ENCODE measurements at places on chromosomes 1 and 21.

DNA sequence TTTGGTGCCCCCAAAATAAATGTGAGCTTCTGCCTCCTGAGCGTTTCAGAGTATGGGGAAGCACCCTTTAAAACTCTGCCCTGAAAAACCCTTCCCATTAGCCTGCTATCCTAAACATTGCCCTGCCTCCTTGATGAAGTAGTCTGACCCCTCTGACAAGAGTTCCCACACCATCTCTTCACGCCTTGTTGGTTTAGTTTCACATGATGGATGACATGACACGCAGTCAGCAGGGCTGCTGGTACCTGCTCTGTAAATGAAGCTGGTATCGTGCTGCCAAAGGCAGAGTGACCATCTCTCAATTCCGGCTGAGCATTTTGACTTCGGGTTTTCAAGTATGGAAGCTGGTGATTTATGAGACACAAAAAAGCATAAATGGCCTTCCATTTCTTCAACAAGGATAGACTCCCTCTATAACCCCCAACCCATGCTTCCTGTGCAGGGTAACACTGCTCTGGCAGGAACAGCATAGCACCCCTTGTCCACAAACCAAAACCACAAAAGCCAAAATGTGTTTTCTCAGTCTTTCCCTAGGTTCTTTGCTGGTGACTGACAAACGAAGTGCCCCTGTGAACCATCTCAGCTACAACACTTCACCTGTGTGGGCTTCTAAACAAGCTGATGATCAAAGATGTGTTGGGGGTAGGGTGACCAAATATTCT is 444.6 kb downstream of the NUF2 start:
- no peak for DNase-seq

DNA sequence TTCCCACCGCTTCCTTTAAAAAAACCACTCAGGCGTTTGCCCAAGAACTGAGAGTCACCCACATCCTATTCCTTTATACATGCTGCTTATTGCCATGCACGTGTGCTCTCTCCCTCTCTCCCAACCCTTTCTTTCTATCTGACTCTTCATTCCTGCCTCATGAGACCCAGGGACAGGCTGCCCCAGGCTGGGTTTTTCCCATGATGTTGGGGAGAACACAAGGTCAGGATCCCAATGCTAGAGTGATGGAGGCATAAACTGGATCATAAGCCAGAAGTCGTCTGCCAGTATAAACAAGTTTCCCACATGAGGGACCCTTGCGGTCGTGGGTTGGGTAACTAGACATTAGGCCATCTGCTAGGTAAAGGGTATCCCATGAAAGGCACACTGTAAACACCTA is 64.9 kb downstream of the CD2 start:
- no peak for DNase-seq

DNA sequence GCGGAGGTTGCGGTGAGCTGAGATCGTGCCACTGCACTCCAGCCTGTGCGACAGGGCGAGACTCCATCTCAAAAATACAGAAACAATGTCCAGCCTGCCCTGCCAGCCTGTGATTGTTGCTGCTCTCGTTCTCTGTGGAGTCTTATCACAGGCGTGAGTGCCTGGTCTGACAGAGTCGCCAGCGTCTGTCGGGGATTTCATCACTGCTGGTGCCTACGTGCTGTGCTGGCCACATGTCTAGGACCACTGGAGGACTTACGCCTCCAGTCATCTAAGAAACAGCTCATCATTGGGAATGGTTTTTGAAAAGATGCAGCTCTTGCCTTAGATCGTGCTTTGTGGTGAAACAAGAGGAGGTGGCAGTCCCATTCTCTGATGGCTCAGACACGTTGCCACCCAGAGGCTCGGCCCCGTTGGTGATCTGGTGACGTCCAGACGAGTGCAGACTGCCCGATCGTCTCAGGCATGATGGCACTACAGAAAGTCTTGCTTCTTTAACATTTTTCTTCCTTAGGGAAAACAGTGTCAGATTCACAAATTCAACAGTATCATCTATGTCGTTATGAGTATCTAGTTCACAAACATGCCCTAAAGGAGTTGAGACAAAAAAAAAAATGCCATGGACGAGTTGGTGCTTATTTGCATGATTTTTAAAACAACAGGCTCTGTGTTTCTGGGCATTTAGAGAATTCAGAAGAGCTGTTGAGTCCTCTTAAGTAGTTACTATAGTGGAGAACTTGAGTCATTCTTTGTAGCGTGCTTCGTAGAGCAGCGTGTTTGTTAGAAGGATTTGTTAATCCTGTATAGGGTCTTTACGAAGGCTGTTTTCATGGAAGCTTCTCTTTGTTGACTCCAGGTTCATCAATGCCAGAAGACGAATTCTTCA is 47.5 kb downstream of the CBS start:
- DNase-seq, result no peak

- DNase-seq, result no peak
Observed at GRCh38 chr1:17671314-17671705, 83.8 kb upstream of the ACTL8 start.

DNA sequence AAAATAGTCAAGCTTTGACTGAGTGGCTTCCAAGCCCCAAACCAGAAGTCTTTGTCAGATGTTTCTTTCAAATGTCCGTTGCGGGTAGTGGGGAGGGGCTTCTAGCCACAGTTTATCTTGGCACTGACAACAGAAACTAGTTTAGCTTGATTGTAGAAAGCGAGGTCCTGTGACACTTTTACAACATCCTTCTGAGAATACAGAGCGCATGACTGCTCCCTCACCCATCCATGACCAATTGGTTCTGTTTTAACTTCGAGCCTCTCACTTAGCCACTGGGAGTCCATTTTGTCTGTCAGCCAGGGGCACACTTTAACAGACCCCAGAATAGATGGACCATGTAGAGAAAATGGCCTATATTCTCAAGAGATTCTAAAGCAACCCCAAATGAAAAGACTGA is 199.2 kb upstream of the ST6GALNAC5 start:
- no peak for DNase-seq

GRCh38 chr21:45698493-45699184 is 55.1 kb downstream of the PCBP3 start:
- DNase-seq, result no peak

DNA sequence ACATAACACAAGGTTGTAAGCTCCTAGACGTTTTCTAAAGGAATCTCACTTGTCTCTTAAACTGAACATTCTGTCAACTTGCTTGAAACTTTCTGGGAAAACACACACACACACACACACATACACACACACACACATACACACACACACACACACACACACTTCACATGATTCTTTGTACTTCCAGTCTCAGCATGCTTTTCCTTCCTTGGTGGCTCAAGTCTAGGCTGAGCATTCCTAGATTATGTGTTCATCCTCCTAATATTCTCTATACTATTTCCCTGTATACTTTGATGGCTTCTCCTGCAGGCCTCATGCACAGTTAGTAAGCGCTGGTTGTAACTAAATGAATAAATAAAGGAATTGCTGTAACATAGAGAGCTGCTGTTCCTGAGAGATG is 372.1 kb downstream of the PTPRC start:
- DNase-seq, result no peak

DNA sequence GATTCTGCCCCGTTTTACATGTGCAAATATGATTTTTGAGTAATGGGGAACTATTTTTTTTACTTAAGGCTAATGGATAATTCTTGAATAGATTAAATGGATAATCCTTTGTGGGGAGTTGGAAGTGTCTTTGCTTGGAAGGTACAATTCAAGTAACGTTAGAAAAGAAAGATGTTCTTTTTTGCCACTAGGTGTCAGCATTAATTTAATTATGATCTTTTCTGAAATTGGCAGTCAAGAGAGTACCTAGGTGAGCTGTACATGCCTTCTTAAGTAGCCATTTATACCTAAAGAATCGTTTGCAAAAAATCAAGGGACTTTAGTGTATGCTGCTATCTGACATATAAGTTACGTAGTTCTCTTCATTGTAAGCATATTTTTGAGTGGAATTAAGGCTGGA is 2.2 kb downstream of the FBXO28 start:
- no peak for DNase-seq

DNA sequence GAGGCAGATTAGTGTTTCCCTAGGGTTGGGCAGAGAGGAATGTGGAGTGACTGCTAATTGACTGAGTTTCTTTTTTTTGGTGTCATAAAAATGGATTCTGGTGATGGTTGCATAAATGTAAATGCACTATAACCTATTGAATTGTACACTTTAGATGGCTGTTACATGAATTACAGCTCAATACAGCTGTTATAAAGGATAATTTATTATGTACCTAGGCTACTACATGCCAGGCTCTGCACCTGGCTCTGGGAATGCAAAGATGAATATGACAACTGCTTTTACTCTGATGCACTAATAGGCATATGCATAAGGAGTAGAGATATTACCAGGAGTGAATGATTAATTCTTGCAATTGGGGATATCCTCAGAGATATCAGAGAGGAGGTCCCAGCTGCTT is 345.3 kb downstream of the PTBP2 start:
- DNase-seq, result no peak

DNA sequence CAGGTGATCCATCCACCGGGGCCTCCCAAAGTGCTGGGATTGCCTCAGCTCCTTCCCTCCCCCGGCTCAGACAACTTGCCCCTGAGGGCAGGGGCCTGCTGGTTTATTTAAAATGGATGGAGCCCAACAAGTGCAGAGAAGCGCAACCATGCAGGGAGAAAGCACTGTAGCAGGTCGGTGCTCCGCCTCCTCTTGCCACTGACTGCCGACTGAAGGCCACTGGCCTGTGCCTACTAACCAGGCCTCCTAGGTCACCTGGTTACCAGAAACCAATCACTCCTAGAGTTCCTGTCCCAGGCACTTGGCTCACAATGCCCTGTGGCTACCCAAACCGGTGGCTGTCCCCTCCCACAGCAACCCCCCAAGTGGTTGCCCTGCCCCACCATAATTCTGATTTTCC is 35.9 kb downstream of the ZNF695 start:
- no peak for DNase-seq

DNA sequence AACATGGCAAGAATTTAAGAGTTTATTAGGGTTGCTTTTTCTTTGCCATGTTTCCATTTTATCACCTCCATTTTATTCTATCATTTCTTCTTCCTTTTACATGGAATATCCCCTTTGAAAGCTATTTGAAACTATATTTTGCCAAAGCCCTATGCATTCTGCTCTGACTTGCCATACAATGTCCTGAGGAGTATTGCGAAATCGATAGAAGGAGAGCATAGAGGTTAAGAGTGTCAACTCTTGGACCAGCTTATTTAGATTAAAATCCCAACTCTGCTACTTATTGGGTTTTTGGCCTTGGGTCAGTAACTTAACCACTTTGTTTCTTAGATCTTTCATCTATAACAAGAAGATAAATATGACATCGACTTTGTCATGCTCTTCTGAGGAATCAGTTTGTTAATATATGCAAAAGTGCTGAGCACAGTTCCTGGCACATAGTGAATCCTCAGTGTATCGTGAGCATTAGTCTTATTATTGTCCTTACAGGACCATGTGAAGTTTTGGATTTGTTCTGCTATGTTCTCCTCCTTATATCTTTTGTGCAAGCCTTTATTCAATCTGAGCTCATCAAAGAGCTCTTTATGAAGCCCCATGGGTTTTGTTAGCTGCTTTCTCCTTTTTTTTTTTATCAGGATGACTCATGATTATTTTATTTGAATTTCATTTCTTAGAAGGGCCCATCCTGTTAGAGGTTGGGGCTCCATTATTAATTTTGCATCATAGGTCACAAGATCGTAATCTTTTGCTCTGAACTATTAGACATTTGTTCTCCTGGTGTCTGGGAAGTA is 17.6 kb downstream of the ACKR1 start:
- DNase-seq, result no peak

- DNase-seq, result no peak
Observed at GRCh38 chr1:5220821-5221220, 566.4 kb downstream of the AJAP1 start.

GRCh38 chr1:201753492-201753891 is 75.5 kb upstream of the IPO9 start:
- no peak for DNase-seq

DNA sequence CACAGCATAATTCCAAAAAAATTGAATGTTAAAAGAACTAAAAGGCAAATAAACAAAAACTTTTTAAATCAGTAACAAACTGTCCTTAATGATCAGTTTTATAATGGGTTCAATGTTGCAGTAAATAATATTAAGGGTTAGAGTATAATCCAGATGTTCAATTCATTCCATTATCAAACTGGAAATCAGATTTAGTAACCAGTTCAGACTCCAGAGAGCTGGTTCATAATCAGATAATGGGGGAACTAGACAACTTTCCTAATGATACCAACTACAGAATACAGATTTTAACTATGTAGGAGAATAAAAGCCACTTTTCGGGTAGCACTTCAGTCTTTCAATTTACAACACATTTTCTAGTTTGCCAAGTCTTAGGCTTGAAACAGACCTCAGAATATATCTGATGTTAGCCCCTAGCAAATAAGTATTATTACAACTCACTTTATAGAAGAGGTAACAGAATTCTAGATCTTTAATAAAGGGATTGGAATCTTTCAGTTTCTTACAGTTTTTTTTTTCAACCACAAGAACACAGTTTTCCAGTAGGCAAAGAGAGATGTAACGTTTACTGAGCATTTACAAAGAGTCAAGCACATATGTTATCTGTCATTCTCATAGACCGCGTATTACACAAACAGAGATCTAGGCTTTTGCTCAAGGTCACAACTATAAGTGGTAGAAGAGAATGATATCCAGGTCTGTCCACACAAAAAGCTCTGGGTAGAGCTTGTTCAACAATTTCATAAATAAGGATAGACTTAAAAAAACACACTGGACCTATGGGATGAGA is 1.9 kb upstream of the DCAF6 start:
- no peak for DNase-seq

- DNase-seq, result peak; percentile 65
Observed at GRCh38 chr1:164876398-164877116, 317.6 kb downstream of the PBX1 start.

GRCh38 chr1:80250573-80251168 is 1244.1 kb upstream of the ADGRL4 start:
- DNase-seq, result no peak

DNA sequence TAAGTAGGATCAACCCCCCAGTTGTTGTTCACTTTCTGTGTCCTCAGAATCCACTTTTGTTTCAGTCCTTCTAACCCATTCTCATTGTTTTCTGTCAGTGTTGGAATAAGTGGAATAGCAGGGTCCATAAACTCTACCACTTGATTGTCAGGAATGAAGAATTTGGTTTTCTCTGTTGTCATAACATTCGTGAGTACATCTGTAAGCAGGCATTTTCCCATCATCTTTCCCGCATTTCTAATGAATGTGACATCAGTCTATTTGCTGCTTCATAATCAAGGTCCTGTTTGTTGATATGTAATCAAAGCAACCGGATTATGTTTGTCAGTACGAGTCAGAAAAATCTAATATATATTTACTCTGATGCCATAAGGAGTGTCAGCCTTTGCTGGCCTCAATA is 147.1 kb downstream of the KIF26B start:
- no peak for DNase-seq

- DNase-seq, result no peak
Observed at GRCh38 chr1:77025599-77025998, 158.3 kb downstream of the ST6GALNAC5 start.

- no peak for DNase-seq
Observed at GRCh38 chr1:241591317-241591716, 48.9 kb downstream of the CHML start.

GRCh38 chr1:62362926-62363325 is 43.7 kb upstream of the KANK4 start:
- DNase-seq, result peak; percentile 8

- DNase-seq, result no peak
Observed at GRCh38 chr1:119286587-119287181, 81.9 kb upstream of the HAO2 start.

- no peak for DNase-seq
Observed at GRCh38 chr1:119737040-119737682, 25.4 kb downstream of the PHGDH start.
